ENCODE measurements at places on chromosomes 11 and 22.
A peak's percentile ranks its signal among the peaks of the same experiment; 100 is the strongest.

GRCh38 chr11:112523951-112524350 lies 263.3 kb upstream of the PLET1 start:
- no peak overlapping the region for H3K4me3 ChIP-seq
- peaks cover 15% of the 10 kb centered on the region for H3K4me1 ChIP-seq
- no peaks in the 10 kb centered on the region for H3K36me3 ChIP-seq

DNA sequence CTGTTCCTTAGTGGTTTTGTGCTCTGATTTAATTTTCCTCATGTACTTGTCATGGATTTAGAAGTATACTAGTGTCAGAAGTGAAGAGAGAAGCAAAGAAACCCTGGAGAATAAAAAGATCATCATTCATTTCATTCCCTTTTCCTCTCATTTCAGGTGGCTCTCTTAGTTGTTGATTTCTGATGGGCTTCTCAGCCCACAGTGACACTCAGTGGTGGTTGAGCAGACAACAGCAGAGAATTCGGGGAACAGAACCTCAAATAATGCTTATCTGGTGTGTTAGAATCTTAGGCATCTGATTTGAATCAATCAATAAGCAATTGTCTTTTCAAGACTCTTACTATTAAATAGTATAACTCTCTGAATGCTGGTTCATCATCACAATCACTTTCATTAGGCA lies 1289.4 kb downstream of the FAM181B start:
- no peak overlapping the region for H3K27ac ChIP-seq
- H3K4me1 ChIP-seq: no peaks in the 10 kb centered on the region
- no peaks in the 10 kb centered on the region for H3K27me3 ChIP-seq
- no peaks in the 10 kb centered on the region for H3K36me3 ChIP-seq
- no peak for DNase-seq
- H3K4me3 ChIP-seq: no peak overlapping the region

GRCh38 chr11:7473717-7474116 lies 11.6 kb upstream of the OLFML1 start:
- H3K27me3 ChIP-seq: peaks cover 3% of the 10 kb centered on the region
- peak overlapping the region; percentile 16 for H3K27ac ChIP-seq
- no peaks in the 10 kb centered on the region for H3K36me3 ChIP-seq
- no peak overlapping the region for H3K4me3 ChIP-seq

DNA sequence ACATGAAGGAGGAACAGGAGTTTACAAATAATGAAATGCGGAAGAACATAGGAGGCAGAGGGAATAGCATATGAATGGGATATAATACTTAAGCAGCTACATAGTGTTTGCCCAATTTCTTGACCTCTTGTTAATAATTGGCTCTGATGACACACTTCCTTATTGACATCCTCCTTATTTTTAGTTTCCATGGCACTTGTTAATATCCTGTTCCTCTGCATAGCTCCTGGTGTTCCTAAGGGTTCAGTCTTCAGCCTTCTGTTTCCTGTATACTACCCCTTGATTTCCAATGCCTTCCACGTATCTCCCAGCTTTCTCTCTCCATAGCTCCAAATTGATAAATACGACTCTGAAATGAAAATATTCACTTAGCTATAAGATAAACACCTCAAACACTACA lies 663.8 kb upstream of the API5 start:
- no peaks in the 10 kb centered on the region for H3K36me3 ChIP-seq
- no peaks in the 10 kb centered on the region for H3K4me1 ChIP-seq
- no peaks in the 10 kb centered on the region for H3K27me3 ChIP-seq
- H3K27ac ChIP-seq: no peak overlapping the region
